ENCODE measurements at places on chromosomes 3 and 15. TPM values are rescaled to one million over a fixed set of nuclear protein-coding genes. Genes with fewer than 3 reads are reported as not detected.

The ALG1L2 gene
- total RNA-seq = not detected

The RPL4 gene
- total RNA-seq = 5,458 TPM

The NPAP1 gene
- total RNA-seq = not detected

The DNAH12 gene
- not detected for total RNA-seq

Data from hair follicular keratinocyte (primary cell).